WERI-Rb-1 (cell line): ENCODE measurements at places on chromosomes 3 and 15.

- peak; percentile 42 for DNase-seq
These were observed 104.3 kb upstream of the TSC22D2 start for GRCh38 chr3:150303768-150304167.

- peak; percentile 82 for DNase-seq
These were observed 111.0 kb upstream of the KLF13 start for GRCh38 chr15:31215490-31216214.

GRCh38 chr3:10646531-10647335 lies 141.3 kb upstream of the ATP2B2 start:
- no peak for DNase-seq

DNA sequence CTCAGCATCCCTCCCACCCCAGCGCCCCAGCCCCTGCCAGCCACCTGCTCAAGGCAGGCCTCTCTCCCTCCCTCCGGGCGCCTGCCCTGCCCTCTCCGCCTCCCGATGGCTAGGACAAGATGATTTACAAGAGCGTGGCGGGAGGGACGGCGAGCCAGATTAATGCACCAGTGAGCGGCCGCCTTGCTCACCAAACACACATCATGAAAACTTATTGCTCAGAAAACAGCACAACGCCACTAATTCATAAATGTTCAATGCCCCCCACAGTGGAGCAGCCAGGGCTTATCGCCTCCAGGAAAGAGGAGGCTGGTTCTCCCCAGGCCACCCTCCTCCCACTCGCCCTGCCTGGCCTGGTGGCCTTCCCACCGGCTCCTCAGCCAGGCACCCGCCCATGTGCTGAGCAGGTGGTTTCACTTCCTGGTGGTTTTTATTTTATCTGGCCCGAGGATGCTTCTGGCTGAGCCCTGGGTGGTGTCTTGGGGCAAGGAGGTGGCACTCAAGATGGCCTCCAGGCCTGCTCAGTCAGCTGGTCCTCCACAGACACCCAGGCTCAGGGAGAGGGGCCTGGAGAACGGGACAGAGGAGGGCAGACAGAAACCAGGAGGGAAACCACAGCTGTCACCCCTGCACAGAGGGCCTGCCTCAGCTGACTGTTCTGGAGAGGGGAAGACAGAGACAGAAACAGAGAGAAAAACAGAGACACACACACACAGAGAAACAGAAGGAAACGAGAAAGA lies 284.9 kb downstream of the UACA start:
- DNase-seq: no peak

DNA sequence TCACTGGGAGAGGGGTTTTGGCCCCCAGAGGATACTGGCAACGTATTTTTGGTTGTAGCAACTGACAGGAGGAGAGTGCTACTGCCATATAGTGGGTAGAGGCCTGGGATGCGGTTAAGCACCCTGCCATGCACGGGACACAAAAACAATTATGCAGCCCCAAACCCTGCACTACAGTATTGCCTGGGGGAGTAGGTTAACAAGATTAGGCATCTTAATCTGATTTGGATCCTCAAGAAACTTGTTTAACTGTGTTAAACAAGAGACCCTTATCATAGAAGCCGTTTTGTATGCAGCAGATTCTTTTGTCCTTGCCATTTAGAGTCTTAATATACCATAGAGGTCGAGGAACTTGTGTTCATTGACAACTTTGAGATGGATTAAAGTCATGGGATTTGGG lies 3.4 kb downstream of the PHLDB2 start:
- DNase-seq: peak; percentile 26

GRCh38 chr3:80492162-80492561 lies 724.4 kb upstream of the ROBO1 start:
- no peak for DNase-seq

GRCh38 chr3:107745354-107745753 lies 222.6 kb downstream of the BBX start:
- DNase-seq: no peak

GRCh38 chr15:48388016-48388851 lies 57.0 kb downstream of the DUT start:
- no peak for DNase-seq

- no peak for DNase-seq
These were observed 172.2 kb downstream of the LPP start for GRCh38 chr3:188326111-188326510.

DNA sequence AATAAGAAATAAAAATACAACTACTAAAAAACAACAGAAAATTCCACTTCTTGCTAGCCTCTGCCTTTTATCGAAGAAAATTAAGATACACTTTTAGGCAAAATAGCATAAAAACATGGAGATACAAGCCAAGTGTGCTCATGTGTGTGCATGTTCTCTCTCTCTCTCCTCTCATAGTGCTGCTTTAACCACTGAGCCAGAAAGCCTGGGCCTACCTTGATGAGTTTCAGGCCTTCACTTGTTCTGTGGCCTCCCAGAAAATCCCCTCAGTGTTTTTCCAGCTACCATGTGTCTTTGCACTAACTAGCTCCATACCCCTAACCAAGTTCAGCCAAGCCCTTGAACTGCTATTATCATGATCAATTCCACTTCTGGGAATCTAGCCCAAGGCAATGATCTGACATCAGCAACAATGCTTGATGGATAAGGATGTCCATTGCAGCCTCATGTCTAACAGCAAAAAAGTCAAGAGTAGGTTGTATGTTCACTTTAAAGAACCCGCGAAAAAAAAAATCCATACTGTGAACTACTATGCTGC lies 18.1 kb downstream of the CYP11A1 start:
- DNase-seq: no peak

- peak; percentile 18 for DNase-seq
These were observed 34.3 kb downstream of the DNAH1 start for GRCh38 chr3:52350416-52350815.

GRCh38 chr3:41833628-41834027 lies 128.3 kb downstream of the ULK4 start:
- no peak for DNase-seq

GRCh38 chr3:191958980-191959671 lies 498.2 kb downstream of the PYDC2 start:
- no peak for DNase-seq

DNA sequence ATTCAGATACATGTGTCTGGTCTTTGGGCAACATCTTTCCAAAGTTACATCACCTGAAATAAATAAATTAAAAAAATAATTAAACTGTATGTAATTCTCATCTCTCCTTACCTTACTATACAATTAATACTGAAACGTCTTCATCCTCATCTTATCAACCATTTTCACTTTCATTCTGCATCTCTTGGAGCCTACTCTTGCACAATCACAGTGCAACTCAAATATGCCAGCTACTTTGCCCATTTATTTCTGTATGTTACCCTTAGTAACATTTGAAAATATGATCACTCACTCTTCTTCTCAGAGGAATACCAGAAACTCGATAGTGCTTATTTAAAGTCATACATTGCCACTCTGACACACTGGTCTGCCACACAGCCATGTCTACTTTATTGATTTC lies 1357.1 kb upstream of the CADM2 start:
- no peak for DNase-seq

GRCh38 chr3:153657046-153657445 lies 464.1 kb upstream of the ARHGEF26 start:
- no peak for DNase-seq

DNA sequence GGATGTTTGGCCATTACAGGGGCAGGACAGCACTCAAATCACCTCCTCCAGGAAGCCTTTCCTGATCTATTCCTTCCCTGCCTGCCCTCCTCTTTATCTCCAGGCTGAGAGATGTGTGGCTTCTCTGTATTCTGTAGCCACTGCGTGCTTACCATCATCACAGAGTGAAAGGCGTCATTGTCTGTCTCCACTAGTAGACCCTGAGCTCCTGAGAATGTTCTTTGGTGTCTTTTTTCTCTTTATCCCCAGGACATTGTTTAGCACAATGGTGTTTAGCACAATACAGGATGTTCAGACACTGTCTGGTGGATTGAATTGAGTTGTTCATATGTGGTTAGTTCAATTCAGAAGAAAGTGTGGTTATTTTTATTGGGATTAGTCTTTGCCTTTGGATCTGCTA lies 26.2 kb upstream of the LARS2 start:
- no peak for DNase-seq

- no peak for DNase-seq
These were observed 39.7 kb downstream of the KLHL25 start for GRCh38 chr15:85754989-85755388.

GRCh38 chr3:172914854-172915253 lies 164.3 kb downstream of the ECT2 start:
- DNase-seq: no peak

DNA sequence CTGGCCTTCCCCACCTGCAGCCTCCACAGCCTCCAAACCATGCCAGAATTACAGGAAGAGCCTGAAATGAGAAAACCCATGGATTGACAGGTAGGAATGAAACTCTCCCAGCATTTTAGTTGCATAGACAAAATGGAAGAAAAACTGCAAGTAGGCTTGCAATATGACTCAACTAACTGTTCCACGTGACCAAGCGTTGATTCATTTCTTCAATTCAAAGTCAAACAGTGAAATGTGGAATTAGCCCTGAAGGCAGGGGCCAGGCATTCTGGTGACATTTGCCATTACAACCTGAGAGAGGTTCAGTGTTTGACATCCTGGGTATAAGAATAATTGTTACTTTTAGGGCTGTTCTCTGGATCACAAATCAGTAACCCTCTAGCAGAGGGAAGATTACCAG lies 676.5 kb upstream of the CFAP20DC start:
- DNase-seq: no peak

GRCh38 chr15:20348900-20349773 lies 192.5 kb downstream of the GOLGA6L6 start:
- DNase-seq: peak; percentile 16

GRCh38 chr15:68578175-68578979 lies 416 bp upstream of the CORO2B start:
- DNase-seq: peak; percentile 88

DNA sequence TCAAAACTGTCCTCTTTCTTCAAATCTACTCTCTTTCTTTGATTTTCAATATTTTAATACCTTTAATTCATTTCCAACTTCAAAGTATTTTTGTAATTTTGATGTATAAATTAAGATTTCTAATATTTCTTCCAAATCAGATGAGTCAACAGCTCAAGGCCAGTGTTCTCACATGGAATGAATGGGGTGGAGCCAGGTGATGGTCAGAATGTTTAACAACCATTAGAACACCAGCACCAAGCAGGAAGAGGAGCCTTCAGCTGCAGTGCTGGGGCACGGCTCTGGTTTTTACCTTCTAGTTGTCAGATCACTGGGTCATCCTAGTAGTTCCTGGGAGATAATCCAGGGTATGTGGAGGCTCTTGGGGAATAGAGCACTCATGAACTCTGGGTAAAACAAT lies 494.5 kb upstream of the PDZRN3 start:
- DNase-seq: no peak

- DNase-seq: no peak
These were observed 8.8 kb downstream of the GNL3 start for GRCh38 chr3:52694528-52695189.

- no peak for DNase-seq
These were observed 180.6 kb downstream of the FMN1 start for GRCh38 chr15:33013827-33014445.

GRCh38 chr3:188008582-188009213 lies 145.3 kb upstream of the LPP start:
- no peak for DNase-seq

DNA sequence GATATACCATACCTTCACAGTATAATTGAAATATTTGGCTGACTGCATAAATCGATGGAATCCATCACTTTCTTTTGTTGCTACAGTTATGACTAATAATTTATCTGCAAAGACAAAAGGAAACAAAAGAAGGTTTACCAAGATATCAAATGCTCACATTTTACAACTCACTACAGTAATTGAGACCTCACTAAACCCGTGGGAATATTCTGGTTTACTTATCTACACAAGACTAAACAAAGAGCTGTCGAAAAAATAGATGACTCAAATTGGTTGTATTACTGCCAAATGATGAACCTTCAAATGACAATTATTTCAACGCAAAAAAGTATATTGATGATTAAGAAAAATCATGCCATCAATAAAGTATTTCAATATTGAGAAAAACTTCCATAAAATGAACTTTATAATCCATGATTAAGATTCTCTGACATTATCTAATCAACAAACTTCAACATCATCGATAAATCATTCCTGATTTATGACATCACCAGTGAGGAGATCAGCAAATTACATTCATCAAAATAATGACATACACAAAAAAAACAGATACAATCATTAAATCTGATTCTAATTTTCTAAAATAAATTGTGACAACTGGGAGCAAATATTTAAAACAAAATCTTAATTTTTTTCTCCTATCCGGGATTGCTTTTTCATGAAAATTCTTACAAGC lies 36.7 kb downstream of the PLOD2 start:
- no peak for DNase-seq

DNA sequence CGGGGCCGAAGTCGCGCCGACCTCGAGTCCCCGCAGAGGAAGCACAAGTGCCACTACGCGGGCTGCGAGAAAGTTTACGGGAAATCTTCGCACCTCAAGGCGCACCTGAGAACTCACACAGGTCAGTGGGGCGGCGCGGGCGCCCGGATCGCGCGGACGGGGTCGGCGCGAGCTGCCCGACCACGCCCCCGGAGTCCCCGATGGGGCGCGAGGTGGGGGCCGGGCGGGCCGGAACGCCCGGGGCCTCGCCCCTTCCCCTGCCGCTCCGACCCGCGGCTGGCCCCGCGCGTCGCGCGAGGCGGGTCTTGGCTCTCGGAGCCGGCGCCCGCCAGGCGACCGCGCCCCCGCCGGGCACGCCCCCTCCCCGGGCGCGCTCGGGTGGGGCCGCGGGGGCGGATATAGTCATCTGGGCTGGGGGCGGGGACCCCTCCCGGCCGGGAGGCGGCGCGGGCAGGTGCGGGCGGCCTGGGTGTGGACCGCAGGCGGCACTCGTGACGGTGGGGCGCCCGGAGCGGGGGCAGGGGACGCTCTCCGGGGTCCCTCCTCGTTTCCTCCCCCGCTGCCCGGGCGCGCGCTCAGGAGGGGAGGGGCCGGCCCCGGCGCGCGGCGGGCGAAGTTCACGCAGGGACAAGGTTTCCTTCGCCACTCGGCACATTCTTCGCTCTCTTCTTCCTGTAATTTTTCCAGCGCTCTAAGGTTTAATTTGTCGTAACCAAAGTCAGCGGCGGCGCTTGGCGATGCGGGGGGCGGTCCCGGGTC lies 1.2 kb downstream of the KLF13 start:
- DNase-seq: peak; percentile 41

GRCh38 chr3:39879581-39879980 lies 70.2 kb downstream of the MYRIP start:
- DNase-seq: no peak

- DNase-seq: no peak
These were observed 91.7 kb upstream of the NAALADL2 start for GRCh38 chr3:174767406-174767805.

DNA sequence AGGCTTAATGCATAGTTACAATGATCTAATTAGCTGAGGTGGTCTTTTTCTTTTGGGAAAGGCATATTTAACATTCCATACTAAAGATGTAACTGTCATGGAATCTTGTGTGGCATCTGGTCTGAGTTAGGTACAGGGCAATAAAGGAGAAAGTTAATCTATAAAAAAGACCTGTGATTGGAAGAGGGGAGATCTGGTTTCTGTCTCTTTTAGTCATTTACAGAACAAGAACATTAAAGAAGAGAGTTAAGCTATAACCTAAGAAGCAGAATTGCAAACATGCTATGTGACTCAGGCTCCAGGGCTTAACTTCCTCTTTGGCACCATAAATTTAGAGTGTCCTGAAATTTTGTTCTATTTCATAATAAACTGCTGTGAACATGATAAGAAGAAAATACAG lies 47.2 kb upstream of the MME start:
- DNase-seq: no peak
